CD4-positive, alpha-beta T cell treated with Interleukin-21 for 1 hour (primary cell): ENCODE measurements at places on chromosomes 4 and X.

DNA sequence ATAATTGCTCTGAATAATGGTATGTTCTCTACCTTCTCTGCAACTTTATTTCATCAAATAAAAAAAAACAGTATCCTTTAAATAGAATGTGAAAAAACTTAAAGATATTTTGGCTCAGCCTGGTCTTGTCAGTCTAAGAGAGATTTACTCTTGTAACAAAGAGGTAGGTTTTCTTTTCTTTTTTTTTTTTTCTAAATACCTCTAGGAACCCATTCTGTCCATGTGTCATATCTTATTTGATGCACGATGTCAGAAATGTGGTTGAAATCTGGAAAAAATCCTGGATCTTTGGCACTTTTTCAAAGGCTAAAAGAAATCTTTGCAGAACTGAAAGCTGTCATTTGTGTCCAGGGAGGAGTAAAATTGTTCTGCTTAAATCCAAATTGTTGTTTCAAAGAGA, 17.3 kb upstream of the FGF5 start:
- DNase-seq, result no peak

- DNase-seq, result no peak
These were observed 93.2 kb upstream of the AP1S2 start for GRCh38 chrX:15947648-15948317.

GRCh38 chrX:12269484-12269883, 131.2 kb downstream of the FRMPD4 start:
- DNase-seq, result no peak

- no peak for DNase-seq
These were observed 355.4 kb downstream of the ANK2 start for GRCh38 chr4:113404841-113405240.

DNA sequence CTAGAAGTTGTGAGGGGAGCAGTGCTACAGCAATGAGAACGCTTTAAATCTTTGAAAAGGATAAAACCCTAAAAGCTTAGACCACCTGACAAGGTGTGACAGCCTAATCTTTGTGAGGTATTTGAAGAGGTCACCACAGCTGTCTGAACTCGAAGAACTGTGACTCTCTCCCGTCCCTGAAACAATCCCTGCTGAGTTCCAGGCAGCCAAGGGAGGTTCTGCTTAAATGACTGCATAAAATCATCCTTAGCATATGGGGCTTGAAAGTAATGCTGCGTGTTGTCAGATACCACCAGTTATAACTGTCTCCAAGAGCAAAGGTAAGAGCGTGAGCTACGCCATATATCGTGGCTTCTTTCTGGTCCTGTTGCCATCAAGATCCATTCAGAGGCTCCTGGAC, 696.3 kb downstream of the PCDH7 start:
- no peak for DNase-seq

DNA sequence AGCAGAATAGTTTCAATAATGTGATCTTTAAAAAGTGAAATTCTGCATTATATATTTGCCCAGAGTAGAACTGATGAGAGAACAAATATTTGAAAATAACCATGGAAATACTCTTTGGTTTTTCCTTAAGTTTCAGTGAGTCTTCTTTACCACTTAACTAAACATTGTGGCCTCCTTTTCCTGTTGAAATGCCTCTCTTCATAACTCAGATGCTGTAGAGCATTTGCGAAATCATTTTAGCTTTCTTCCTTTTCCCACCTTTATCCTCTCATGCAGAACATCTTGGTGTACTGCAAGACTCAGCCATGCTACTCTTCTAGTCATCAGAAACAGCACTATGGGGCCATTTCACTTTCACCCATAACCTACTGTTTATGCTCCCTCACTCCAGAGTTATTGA, 48.2 kb downstream of the CASK start:
- DNase-seq, result no peak

DNA sequence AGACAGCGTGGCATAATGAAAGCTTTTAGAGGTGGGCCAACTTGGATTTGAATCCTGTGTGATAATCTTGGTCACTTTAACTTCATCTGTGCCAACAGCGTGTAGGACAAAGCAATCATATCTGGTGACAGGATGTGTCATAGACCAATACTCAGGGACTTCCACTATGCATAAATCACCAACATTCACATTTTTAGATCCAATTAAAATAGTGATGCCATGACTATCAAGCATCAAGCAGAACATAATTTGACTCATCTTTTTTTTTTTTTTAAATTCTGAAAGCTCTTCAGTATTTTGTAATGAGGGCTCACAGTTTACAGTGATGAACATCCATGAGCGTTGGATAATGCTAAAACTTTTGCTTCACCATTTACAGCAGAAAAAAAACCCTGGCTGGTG, 27.3 kb upstream of the RAPGEF2 start:
- no peak for DNase-seq

- peak; percentile 75 for DNase-seq
These were observed 4.9 kb upstream of the TXK start for GRCh38 chr4:48138936-48139335.

GRCh38 chr4:73902817-73903547, 33.8 kb downstream of the CXCL1 start:
- DNase-seq, result no peak

- no peak for DNase-seq
These were observed 2731.9 kb downstream of the ARAP2 start for GRCh38 chr4:33512397-33512796.

- no peak for DNase-seq
These were observed 177.1 kb upstream of the NUDT10 start for GRCh38 chrX:51155566-51155965.

GRCh38 chr4:117249333-117249732, 164.0 kb upstream of the TRAM1L1 start:
- DNase-seq, result no peak

DNA sequence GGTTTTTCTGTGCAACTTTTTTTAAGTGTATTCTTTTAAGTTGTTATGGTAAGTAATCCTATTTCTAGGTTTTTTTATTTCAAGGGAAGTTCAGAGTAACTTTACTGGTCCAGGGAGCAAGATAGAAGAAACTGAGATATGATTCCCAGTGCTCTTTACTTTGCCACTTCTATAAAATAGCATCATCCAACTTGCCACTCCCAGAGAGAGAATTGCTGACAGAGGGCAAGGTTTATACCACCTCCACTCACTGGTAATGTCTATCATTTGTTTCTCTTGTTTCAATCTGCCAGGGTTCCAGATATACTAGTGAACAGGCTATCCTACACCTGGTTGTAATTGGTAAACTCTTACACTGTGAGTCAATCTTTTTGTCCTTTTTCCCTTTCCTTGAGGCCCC, 3.5 kb upstream of the CLCN3 start:
- no peak for DNase-seq

- DNase-seq, result no peak
These were observed 87.1 kb upstream of the INPP4B start for GRCh38 chr4:142933207-142933606.

DNA sequence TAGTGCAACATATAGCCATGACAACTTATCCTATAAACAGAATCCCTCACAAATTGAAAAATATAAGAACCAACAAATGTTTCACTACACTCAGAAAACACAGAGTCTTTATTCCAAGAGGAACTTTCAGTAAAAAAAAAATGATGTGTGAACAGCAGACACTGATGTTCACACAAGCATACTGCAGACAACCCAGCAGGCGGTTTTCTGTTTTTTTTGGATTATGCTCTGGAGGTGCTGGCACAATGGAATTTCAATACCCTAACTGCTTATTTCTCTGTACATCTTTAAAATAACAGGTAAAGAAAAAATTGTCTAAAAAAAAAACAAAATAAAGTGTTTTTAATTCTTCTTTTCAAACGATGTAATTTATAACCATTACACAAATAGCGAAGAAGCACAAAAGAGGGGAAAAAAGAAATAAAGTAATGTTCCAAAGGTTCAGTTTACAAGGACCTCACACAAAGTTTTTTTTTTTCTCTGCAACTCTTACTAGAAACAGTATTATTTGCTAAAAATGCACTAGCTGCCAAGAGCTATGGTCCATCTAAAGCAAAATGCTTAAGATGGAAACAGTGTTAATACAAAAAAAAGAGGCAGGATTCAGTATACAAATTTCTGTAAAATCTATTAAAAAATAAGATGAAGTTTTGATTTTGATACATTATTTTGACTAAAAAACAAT, 55.3 kb downstream of the ANAPC10 start:
- DNase-seq, result no peak
